Activated CD4-positive, alpha-beta T cell treated with anti-CD3 and anti-CD28 coated beads, Interleukin-2, amount 50 U/mL, for 48 hours (primary cell): ENCODE measurements at places on chromosomes 6 and 20.

DNA sequence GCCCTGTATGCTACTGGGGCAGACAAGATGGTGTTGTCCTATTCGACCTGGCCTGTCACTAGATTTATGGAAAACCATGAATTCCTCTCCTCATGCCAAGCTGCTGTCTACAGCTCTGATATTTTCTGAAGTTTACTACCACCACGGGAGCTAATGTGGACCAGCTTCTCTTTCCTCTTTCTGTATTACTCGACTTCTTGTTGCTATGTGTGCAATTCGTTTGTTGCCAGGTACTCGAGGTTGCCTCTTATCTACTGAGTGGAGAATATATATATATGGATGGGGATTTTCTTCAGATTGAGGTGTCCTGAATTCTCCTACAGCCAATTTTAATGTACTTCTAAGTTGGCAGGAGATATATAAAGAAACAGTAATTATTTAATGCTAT, 34.7 kb downstream of the MAN1A1 start:
- DNase-seq = no peak

- DNase-seq = no peak
Observed at GRCh38 chr6:168939796-168940195, 313.9 kb downstream of the THBS2 start.

- no peak for DNase-seq
Observed at GRCh38 chr6:10402648-10403311, 12.1 kb downstream of the TFAP2A start.

- DNase-seq = no peak
Observed at GRCh38 chr6:5936631-5937030, 70.1 kb downstream of the NRN1 start.

GRCh38 chr6:137659871-137660270, 165.7 kb upstream of the OLIG3 start:
- no peak for DNase-seq

- no peak for DNase-seq
Observed at GRCh38 chr6:22899426-22899825, 330.1 kb downstream of the HDGFL1 start.

- no peak for DNase-seq
Observed at GRCh38 chr6:148287623-148288333, 54.9 kb upstream of the SASH1 start.

DNA sequence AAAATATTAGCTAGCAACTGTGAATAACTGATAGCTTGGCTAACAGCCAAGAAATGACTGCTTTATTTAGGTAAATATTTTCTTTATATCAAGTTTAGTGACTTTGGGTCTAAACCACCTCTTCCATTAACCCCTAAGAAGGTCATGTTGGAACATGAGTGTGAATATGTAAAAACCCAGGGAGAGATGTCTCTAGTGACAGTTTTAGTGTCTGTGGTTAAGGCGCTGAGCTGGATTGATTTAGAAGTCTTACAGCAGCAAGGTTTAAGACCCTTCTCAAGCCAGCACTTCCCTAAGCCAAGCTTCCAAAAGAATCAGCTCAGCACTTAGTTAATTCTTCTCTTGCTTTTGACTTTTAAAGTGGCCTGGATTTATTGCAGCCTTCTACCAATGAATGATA, 11.4 kb upstream of the SIRT5 start:
- no peak for DNase-seq

DNA sequence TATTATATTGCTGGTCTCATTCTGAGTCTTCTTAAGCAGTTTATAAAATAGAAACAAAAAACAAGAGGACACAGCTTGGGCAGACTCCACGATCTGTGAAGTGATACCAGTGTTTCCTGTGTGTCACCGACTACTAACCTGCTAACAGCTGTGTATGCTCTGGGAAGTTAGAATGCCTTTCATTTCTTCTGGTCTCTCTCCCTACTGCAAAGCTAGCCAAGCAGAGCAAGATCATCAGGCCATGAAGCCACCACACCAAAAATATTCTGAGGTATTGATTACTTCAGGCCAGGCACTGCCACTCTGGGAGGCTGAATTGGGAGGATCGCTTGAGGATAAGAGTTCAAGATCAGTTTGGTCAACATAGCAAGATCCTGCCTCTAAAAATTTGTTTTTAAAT, 46.9 kb upstream of the SMIM29 start:
- DNase-seq = no peak

DNA sequence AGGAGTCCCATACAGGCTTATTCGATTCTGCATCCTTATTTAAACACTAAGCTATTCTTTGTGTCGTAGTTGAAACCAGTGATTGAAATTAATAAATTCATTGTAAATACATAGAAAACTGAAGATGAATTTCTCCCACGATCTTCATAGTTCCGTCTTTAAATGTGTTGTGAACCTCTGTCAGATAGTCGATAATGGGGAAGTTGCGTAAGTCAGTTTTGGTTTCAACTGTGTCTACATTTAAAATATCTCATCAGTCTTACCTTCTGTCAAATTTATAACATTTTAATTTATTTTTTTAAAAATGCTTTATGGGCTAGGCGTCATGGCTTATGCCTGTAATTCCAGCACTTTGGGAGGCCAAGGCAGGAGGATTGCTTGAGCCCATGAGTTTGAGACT, 12.7 kb downstream of the STX11 start:
- no peak for DNase-seq

- DNase-seq = no peak
Observed at GRCh38 chr20:64256282-64256935, 861 bp downstream of the PCMTD2 start.

GRCh38 chr6:27553123-27553904, 80.4 kb upstream of the ZNF184 start:
- peak; percentile 55 for DNase-seq

DNA sequence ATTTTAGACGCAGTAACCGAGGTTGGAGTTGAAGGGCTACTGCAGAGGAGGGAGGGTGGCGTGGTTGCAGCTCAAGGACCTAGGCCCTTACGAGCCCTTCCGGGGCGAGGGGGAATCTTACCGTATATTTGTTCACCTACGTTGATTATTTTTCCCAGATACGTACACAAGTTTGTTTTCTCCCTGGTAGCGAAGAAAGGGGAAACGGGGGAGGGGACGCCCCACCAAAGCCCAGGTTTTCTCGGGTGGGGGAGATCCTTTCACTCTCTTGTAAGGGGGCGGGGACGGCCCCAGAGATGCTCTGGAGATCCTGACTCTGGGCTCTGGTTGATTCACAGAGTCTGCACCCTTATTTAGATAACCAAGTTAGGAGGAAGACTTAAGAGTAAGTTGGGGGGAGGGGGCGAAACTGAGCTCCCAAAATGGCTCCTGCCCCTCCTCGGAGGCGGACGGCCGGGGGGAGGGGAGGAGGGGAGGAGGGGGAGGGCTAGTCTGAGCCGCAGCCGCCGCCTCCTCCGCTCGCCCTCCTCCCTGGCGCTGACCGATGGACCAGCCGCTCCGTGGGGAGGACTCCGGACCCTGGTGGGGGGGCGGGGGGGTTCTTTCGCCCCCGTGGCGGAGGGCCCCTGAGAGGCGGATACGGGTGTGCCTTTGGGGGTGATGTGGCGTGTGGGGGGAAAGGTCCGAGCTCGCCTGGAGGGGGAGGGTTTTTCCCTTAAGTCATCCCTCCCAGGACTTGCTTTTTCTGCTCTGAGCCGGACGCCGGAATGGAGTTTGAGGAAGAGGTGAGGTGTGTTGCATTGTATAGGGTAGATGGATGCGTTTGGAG, 2.2 kb downstream of the BRD2 start:
- peak; percentile 87 for DNase-seq

- DNase-seq = no peak
Observed at GRCh38 chr20:46626758-46627157, 24.5 kb downstream of the SLC13A3 start.

DNA sequence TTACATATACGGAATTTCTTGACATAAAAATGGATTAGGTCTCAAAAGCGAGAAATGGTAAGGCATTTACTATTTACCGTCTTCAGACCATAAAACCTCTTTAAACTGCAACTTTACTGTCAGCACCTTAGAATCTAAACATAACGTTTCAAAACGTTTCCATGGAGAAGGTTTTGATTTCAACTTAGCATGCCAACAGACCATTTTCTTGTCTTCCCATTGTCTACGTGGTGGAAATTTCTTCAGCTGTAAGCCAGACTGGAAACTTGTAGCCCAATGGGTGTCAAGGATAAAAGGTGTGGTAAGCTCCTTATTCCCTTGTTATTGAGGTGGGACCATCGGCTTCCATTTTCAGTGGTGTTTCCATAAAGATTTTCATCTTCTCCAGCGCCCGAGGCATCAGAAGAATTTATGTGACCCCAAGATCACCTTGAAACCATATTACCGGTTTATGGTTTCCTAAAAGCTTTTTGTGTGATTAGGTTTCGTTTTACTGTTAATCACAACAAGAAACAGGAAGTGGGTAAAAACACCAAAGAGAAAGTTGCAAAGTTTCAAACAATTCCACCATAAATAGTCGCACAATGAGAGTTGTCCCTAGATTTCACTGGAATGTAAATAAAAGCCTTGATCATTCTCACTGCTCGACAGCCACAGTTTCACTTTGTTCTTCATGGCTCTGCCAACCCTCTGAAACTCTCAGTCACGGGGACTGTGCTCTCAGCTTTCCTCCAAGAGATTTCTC, 63.0 kb upstream of the CD2AP start:
- peak; percentile 5 for DNase-seq

DNA sequence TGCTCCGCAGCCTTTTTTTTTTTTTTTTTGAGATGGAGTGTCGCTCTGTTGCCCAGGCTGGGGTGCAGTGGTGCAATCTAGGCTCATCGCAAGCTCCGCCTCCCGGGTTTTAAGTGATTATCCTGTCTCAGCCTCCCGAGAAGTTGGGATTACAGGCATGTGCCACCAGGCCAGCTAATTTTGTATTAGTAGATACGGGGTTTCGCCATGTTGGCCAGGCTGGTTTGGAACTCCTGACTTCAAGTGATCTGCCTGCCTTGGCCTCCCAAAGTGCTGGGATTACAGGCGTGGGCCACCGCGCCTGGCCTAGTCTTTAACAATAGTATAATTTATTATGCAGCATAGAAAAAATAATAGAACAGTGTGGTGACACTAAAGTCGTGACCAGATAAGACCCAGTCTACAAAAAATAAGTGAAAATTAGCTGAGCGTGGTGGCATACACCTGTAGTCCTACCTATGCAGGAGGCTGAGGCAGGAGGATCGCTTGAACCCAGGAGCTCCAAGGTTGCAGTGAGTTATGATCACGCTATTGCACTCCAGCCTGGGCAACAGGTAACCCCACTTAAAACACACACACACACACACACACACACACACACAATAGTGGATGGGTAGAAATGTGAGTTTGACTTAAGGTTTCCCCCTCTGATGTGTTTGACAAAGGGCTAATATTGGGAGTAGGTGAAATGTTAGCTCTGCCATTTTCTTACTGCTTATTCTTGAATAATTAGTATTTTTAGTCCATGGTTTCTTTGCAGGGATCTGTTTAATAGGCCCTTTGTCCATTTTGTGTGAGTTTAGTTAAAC, 6.5 kb downstream of the PIM1 start:
- DNase-seq = no peak

GRCh38 chr20:41344477-41344876, 3.9 kb downstream of the LPIN3 start:
- no peak for DNase-seq

DNA sequence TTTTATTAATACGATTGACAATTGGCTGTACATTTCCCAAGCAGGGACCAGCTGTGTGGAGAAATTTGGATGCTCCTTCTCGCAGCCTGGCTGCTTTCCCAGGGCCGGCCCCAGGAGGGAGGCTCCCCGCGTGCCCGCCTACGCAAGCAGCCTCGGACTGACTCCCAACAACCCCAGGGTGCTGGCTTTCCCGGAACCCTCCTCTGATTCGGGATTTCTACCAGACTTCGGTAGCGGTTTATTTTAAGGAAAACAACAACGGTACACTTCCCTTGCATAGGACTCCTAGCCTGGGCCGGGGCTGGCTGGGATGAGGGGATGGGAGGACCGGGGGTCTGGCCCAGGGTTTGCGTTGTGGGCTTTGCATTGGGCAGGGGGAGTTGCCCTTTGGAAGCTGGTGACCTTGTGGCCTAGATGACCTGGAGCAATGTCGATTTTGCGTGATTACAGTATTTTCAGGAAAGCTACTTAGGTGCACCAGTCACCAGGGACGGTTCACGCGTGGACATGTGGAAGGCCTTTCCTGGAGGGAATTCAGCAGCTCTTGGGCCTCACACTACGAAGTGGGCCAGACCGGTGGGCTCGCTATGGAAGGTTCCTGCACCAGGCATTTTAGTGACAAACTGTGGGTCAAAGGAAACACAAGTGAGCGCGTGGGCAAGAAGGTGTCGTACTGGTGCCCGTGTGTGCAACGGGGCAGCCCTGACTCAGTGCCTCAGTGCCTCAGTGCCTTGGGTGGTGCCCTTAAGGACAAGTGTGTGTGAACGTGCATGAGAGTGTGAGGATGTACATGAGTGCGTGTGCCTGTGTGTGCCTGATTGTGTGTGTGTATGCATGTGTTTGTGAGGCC, 20.7 kb upstream of the PHACTR3 start:
- no peak for DNase-seq

DNA sequence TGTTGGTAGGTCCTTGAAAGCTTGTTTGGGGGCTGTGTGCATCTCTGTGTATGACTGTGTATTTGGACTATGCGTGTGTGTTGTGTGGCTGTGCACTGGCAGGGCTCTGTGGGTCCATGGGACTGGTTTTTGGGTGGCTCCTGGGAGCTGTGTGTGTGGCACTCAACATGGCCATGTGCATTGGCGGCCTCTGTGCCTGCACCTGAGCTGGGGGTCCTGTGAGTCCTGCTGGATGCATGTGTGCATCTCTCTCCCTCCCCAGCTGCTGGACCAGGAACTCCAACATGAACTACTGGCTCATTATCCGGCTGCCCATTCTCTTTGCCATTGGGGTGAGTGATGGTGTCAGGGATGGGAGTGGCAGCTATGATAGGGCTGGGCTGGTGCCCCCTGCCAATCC, 30.1 kb downstream of the GLP1R start:
- no peak for DNase-seq
